Esophagus squamous epithelium (tissue), 5 donors: ENCODE measurements at places on chromosomes 1 and 21.

- no peak for DNase-seq
These were observed 96.5 kb downstream of the NME7 start for GRCh38 chr1:169271098-169271497.

DNA sequence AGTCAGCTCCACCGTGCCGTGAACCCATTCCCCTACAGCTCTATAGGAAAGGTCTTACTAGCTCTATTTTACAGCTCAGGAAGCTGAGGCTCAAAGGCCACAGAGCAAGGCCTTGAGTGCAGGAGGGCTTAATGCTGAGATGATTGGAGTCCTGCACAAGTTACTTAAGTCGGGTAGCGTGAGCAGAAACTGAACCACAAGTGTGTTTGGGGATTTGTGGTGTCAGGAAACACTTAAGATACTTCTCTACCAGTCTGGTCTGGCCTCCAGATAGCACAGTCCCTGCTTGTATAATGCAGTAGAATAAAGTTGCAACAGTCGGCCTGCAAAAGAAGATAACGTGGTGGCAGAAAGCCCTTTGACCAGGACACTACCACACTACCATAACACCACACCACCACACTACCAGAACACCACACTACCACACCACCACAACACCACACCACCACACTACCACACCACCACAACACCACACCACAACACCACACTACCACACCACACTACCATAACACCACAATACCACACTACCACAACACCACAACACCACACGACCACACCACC, 118.1 kb downstream of the SPSB1 start:
- no peak for DNase-seq

GRCh38 chr1:33111965-33112364, 31.0 kb downstream of the AZIN2 start:
- no peak for DNase-seq

- no peak for DNase-seq
These were observed 213.7 kb downstream of the ASTN1 start for GRCh38 chr1:176950736-176951324.

DNA sequence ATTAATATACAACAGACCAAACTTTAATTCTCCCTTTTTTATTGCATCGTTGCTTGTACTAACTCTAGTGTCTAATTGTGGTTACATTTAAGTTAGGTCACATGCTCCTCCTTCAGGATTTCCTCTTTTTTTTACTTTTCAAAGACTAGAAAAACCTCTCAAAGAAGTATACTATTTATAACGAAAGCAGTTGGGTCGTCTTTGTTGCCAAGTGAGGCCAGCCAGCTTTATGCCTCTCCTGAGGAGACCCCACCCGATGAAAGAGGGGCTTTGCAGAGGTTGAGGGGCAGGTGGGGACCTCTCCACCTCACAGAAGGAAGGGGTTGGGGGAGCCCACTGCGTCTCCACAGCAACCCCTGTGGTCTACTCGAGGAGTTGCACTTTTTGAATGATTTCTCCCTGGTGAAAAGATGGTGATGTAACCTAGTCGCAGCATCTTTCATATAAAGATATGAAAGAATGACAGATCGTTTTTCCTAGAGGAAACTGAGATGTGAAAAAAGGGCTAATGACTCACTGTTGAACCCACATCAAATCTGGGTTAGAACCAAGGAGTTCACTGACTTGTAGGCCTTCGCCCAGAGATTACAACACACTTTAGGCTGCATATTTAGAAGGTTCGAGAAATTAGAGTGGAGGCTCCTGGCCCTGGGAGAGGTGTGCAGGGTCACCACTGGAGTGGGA, 6.4 kb downstream of the TGFB2 start:
- DNase-seq, result no peak

DNA sequence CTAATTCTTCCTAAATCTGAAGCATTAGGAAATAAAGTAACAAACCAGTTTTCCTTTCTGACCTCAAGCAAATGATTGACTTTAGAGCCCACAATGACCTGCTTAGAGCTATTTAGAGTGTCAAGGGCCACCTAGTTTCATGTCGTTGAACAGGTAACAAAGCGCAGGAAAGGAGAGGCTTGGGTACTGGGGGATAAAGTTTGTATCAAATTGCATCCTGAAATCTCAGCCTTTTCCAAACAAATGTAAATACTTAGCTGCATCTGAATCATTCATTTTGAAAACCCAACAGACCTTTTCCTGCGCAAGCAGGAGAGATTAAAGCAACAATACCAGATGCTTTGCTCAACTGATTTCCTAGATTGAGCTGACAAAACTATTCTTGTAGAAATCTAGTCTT, 121.2 kb downstream of the NRIP1 start:
- no peak for DNase-seq

DNA sequence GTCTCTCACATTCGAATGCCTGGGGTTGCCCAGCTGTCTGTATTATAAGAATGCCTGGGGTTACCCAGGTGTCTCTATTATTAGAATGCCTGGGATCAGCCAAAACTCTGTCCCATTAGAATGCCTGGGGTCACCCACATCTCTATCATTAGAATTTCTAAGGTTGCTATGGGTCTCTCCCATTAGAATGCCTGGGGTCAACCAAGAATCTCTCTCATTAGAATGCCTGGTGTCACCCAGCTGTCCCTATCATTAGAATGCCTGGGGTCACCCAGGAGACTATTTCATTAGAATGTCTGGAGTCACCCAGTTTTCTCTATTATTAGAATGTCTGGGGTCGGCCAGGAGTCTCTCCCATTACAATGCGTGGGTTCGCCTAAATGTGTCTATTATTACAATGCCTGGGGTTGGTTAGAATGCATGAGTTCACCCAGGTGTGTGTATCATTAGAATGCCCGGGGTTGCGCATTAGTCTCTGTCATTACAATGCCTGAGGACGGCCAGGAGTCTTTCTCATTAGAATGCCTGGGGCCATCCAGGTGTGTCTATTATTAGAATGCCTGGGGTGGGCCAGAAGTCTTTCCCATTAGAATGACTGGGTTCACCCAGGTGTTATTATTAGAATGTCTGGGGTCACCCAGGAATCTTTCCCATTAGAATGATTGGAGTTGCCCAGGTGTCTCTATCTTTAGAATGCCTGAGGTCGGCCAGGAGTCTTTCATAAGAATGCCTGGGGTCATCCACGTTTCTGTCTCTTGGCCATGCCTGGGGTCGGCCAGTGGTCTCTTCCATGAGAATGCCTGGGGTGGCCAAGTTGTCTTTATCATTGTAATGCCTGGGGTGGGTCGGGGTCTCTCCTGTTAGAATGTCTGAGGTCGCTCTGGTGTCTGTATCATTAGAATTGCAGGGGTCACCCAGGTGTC, 59.6 kb downstream of the RNF187 start:
- DNase-seq, result no peak

GRCh38 chr1:99680270-99680669, 34.4 kb downstream of the PALMD start:
- DNase-seq, result no peak

DNA sequence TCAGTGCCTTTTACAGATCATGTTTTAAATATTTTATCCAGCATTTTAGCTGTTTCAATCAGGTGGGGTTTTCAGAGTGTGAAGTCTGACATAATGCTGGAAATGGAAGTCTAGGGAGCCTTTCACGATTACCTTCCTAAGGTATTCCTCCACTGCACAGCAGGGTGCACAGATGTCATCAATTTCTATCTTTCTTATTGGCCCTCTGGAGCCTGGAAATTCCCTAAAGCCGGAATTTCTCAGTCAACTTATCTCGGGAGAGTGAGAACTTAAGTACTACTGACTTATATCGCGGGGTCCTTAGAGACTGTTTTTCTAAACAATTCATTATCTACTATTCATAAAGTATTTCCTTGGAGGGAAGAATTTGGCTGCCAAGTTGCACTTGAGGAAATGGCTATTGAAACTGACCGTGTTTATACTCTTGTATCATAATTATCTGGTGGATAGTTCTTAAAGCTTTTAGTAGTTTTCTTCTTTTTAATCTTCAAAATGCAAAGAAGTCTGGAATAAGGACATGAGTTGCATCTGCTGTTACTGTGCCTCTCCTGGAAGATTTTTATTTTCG, 311.8 kb upstream of the B3GALT2 start:
- DNase-seq, result no peak

DNA sequence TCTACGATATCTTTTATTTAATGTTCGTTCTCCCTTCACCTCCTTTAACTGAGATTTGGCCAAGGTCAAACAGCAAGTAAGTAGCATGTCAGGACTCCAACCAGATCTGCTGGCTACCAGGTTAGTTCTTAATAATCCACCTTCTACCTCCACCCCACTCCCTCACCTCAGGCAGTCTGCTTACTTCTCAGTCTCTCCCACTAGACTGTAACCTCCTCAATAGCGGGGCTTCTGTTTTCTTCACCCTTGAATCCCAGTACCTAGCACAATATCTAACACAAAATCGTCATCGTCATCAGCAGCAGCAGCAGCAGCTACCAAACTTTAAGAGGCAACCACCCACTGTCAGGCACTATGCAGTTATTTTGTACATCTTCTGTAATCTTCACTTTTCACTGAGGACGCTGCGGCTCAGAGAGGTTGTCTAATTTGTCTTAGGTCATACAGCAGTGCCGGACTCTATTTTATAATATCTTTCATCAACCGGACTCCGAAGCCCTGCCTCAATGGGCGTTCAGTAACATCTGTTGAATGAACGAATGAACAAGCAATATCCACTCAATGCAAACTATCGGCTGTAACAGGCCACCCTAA, 859 bp upstream of the MAGI3 start:
- no peak for DNase-seq

GRCh38 chr1:179296356-179297104, 2.9 kb downstream of the SOAT1 start:
- DNase-seq, result no peak

GRCh38 chr1:208248307-208248801, 4.2 kb upstream of the PLXNA2 start:
- no peak for DNase-seq
